ENCODE measurements at places on chromosomes 7 and 10.

DNA sequence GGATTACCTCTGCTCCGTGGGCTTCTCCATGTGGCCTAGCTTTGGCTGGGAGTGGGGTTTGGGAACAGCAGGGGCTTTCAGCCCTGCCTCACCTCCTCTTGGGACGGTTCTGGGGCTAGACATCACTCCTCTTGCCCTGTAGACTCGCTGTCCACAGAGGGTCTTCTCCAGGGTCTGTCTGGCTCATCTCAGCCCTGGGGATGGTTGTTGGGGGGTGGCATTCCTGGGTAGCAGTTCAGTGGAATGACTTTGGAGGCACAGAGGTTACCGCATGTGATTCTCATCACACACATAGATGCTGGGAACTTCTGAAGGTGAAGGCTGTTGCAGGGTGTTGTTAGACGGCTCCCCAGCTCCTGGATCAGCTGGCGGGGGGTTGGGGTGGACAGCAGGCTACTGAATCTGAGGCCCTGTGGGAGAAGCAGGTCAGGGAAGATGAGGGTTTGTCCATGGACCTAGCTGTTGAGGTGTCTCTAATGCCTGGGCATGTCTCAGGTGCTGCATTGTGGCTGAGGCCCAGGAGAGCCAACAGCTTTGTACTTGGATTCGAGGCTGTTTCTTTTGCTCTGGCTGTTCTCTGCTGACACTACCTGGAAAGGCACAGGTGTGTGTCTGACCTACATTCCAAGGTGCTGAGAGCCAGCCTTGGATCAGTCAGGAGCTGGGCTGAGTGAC, 23.8 kb downstream of the RAMP3 start:
- DNase-seq: no peak

DNA sequence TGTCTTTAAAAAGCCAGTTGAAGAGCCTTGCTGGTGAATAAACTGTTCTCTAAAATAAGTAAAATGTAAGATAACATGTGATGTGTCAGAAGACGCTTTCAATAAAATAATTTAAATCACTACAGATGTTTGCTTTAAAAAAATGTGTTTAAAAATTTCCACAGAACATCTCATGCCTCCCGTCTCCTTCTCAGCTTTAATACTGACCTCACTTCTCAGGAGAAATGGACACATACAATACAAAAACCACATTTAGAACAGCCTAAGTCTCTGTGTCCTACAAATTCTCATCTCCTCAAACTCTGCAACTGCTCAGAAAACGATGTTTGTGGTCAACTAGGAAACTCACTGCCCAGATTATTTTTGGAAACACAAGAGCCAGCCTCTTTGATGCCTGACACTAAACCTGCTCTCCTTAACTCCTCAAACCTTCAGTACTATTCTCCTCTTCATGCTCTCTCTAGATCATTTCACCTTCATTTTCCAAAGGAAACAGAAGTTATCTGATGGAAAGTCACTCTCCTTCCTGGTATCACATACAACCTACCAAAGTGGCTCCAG, 120.3 kb downstream of the ZNF438 start:
- no peak for DNase-seq

GRCh38 chr7:52741670-52742290, 293.7 kb upstream of the POM121L12 start:
- no peak for DNase-seq

DNA sequence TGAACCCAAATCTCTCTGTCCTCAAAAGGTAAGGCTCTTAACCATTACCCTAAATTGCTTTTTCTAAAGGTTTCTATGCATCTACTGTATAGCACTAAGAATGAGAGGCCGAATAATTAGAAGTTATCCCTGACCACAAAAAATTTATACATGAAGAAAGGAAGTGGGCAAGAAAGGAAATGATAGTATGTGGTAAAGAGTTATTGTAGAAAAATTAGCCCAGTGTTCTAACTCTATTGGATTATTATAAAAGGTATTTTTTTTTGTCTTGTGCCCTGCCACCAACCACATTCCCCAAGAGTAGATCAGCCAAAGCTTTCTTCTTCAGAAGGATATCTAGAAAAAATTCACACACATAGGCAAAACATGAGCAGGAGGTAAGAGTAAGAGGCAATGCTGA, 45.4 kb downstream of the DKK1 start:
- DNase-seq: no peak

- peak; percentile 52 for DNase-seq
These were observed 2.2 kb downstream of the ANXA11 start for GRCh38 chr10:80202934-80203834.

- no peak for DNase-seq
These were observed 737.1 kb upstream of the ZWINT start for GRCh38 chr10:57098146-57098545.

- no peak for DNase-seq
These were observed 83.5 kb downstream of the ZMYND11 start for GRCh38 chr10:218798-219197.

DNA sequence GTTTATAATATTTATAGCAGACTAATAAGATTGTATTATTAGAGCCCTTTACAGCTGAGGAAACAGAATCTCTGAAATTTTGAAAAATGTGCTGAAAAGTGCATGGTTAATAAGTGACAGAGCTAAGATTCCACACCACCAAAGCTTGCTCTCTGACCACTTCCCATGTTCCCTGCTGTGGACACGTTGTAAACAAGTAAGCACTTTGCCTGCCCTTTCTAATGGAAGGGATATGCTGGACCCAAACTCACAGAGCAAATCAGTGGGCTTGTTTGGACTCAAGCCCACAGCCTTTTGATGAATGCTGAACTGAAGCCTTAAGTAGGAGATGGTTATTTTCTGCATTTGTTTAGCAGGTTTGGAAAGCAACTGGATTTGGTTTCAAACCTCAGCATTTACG, 214.0 kb upstream of the TMEM72 start:
- DNase-seq: no peak

DNA sequence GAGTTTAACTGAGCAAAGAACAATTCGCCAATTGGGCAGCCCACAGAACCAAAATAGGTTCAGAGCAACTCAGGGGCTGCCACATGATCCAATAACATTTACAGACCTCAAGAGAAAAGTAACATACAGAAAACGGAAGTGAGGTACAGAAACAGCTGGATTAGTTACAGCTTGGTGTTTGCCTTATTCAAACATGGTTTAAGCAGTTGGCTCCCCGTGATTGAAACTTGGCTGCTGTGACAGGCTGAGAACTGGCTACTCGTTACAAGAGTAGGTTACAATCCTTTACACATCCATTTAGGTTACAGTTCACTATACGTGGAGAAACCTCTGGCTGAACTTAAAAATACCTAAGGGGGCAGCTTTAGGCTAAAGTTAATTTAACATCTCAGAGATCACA, 673.1 kb upstream of the PHF14 start:
- no peak for DNase-seq

GRCh38 chr7:149385195-149385950, 75.5 kb downstream of the ZNF777 start:
- DNase-seq: no peak

- DNase-seq: no peak
These were observed 70.1 kb upstream of the TFEC start for GRCh38 chr7:116100626-116101025.

- no peak for DNase-seq
These were observed 374.7 kb upstream of the BMPER start for GRCh38 chr7:33530664-33531063.

GRCh38 chr10:78802866-78803265, 265.9 kb upstream of the ZMIZ1 start:
- DNase-seq: no peak

- DNase-seq: no peak
These were observed 66.6 kb upstream of the WNT16 start for GRCh38 chr7:121262221-121262620.

GRCh38 chr10:118534136-118534535, 61.3 kb downstream of the PRLHR start:
- DNase-seq: no peak

GRCh38 chr7:111460695-111461094, 101.6 kb downstream of the IMMP2L start:
- DNase-seq: no peak

- no peak for DNase-seq
These were observed 20.0 kb upstream of the JAZF1 start for GRCh38 chr7:28200598-28200997.

DNA sequence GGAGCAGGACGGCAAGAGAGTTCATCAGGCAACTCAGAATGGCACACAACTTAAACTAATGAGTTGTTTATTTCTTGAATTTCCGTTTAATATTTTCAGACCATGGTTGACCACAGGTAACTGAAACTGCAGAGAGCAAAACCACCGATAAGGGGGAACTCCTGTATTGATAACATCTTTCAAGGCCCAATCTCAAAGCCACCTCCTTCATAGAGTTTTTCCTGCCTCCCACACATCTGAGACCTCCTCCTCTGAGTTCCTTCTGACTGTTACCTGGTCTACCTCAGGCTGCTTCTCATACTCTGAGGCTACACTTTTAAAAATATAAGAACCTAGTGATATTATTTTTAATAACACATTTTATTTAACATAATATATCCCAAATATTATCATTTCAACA, 341.5 kb upstream of the NPVF start:
- DNase-seq: no peak

GRCh38 chr7:117271566-117271965, 51.3 kb downstream of the WNT2 start:
- DNase-seq: no peak

GRCh38 chr10:70508912-70509756, 30.6 kb downstream of the PALD1 start:
- DNase-seq: no peak

- no peak for DNase-seq
These were observed 93.2 kb downstream of the REEP3 start for GRCh38 chr10:63614371-63614891.

DNA sequence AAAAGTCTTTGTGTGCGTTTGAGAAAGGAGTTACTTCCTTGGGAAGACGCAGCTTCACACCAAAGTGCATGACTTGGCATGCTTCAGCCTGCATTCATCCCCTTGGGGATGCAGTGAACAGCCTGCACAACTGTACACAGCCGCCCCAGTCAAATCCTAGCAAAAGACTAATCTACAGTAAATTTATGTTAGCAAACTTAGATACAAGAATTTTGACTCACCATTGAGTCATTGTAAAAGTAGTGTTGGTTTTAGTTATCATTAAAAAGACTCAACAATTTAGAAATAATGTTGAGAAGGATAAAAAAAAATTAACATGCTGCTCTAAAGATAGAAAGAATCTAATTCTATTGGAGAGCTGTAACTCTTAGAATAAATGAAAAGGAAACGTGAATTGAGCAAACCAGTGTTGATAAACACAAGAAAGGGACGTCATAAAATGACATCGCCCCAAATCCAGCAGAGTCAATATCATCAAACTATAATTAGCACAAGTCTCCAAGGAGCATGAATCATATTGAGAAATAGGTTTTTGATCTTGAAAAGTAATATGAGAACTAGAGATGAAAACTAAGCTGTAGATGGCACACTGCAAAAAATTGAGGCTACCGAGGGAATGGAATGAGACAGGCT, 11.9 kb upstream of the OPTN start:
- DNase-seq: no peak

DNA sequence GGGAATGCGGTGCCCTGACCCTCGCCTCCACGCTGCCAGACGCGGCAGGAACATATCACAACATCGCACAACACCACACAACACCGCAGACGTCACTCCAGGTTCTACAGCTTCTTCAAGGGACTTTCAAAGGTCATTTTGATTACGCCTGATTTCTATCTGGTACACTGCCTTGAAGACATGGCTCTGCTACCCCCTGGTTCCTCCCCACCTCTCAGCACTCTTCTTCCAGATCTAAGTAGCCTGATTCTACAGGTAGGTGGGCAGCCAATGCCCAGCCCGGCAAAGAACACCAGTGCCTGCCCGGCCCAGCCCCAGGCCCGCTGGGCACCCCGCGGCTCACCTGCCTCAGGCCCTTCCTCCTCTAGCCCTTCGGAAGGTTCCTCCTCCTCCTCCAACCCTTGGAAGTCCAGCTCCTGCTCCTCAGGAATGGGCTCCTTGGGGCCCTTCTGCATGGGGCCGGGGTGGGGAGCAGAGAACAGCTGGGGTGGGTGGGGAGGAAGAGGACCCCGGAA, 8.4 kb downstream of the GIGYF1 start:
- no peak for DNase-seq

DNA sequence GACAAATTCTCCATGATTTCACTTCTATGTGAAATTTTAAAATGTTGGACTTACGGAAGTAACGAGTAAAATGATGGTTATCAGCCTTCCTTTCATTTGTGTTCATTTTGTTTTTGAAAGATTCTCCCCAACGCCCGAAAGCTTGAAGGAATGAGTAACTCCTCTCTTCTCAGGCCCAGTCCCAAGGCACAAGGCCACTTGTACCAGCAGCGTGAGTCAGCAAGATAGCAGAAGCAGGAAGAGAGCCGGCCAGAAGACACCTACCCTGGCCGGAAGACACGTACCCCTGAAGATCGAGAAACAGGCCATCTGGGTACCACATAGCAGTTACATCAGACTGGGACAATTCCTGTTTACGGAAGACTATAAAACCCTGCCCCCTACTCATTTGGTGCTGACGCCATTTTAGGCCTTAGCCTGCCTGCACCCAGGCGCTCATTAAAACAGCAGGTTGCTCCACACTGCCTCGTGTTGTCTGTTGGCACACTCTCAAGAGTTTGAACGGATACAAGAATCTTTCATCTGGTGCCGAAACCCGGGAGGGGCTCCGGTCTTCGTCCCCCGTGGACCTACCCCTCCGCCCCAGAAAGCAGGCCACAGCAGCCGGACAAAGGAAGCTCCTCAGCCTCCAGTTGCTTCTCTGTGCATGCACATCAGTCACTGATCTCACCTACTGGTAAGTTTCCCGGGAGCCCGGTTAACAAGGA, 60.4 kb downstream of the LRRC17 start:
- DNase-seq: no peak

- DNase-seq: no peak
These were observed 214.7 kb downstream of the ELFN1 start for GRCh38 chr7:1884583-1885350.

GRCh38 chr7:43758822-43759683, 573 bp downstream of the BLVRA start:
- DNase-seq: peak; percentile 9

DNA sequence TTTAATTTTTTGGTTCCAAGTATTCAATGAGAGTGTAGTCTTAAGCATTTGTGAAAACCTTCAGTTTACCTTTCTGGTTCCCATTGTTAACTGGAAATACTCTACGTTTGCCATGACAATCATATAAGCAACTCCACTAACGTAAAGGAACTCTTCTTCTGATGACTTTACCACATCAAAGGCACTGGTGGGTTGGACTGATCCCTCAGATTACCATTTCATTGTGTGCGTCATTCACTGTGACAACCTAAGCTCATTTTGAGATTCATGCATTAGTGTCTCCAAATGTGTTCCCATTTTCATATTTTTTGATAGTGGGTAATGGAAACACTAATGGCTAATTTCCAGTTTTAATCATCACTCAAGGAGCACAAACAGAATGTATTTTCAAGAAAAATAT, 119.9 kb upstream of the COL1A2 start:
- no peak for DNase-seq

GRCh38 chr10:116287906-116288501, 15.0 kb upstream of the GFRA1 start:
- no peak for DNase-seq

DNA sequence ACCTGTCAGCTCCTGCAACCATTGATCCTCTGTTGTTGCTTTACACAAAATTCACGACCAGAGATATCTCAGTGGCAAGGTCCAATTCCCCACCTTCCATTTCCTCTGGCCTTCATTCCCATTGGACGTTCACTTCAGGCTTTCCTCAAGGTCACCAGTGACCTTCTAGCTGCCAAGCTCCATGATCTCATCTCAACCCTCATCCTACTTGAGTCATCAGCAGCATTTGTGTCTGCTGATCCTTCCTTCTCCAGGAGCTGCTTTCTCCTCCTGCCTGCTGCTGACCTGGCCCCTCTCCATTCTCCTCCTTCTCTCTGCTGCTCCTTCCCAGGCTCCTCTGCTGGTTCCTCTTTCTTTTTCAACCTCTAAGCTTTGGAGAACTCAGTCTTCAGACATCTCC, 66.2 kb upstream of the C10orf90 start:
- no peak for DNase-seq

All from activated gamma-delta T cell treated with anti-CD3 and anti-CD28 coated beads, Interleukin-2, amount 50 U/mL, for 16 hours (primary cell).